Ecto neural progenitor cell (in vitro differentiated cells): ENCODE measurements at places on chromosomes 1 and 21.

DNA sequence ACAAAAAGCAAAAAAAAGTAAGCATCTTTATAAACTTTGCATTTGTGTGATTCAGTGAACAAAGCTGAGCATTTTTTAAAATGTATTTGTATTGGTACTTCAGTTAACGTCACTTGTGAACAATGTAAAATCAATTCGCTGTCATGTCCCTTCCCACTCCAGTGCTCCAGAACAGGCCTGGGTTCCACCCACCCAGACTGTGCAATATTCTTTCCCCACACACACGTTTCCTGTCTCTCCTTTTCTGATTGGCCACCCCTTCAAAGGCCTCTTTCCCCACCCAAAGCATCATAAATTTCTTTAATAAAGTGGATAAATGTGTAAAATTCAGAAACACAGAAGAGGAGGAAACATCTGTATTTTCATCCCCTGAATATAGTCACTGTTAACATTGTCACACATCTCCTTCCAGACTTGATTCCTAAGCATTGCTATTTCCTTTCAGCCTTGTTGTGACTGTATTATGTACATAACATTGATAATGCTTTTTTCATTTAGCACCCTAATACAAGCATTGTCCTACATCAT, 12.0 kb downstream of the CLEC20A start:
- no peak for DNase-seq

DNA sequence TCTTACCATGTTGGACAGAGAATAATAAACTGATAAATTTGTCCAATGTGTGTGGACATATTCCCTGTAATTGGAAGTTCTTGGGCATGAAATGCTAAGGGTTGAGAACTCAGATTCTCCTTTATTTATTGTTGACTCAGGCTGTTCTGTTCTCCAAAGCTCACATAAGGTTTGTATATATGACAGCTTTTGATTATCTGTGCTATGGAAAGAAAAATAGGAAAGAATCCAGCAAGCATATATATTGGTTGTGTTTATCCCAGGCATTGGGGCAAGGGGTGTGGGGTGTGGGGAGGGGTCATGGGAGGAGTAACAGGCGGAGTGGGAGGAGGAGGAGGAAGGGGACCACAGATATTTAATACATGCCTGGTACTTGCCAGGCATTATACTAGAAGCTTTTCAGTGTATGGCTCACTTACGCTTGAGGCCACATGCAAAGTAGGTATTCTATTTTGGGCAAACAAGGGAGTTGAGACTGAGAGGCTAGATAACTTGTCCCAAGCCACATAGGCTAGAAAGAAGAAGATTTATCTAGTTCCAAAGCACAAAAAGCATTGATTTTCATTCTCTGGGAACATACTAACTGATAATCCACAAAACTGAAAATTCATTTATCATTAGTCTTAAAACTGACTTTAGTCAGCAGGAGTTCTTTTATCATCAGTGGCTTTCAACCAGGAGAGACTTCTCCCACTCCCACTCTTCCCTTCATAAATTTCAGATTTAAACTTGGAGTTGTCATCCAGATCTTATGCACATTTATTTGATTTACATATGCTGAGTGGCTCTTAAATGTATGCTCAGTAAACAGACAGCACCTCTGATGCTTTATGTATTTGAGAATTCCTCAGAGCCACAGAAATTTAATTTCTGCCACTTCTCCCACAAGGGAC, 27.2 kb downstream of the NGF start:
- no peak for DNase-seq

GRCh38 chr1:41497056-41497440, 12.6 kb upstream of the EDN2 start:
- no peak for DNase-seq

DNA sequence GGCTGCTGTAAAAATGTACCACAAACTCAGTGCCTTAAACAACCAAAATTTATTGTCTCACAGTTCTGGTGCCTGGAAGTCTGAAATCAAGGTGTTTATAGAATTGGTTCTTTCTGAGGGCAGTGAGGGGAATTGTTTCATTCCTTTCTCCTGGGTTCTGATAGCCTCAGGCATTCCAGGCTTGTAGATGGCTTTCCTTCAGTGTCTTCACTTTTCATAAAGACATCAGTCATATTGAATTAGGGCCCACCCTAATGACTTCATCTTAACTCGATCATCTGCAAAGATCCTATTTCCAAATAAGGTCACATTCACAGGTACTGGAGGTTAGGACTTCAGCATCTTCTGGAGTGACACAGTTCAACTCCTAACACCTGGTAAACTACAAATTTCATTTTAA, 15.0 kb downstream of the CDKN2C start:
- no peak for DNase-seq

DNA sequence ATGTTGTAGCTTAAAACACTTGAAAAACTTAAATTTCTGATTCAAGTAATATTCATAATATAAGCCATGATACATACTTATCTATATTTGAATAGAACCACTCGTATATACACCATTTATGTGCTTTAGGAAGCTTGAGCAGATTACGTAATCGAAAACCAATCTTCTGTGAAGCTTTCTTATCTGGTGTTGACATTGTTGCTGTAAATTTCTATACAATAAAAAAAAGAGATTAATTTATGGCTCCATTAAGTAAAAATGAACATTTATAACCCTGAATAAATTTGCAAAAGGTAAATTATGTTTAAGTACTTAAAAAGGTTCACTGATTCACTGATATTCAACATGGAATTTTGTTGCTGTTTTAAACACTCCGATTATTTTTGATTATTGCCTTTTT, 21.4 kb downstream of the LIN9 start:
- DNase-seq, result no peak

DNA sequence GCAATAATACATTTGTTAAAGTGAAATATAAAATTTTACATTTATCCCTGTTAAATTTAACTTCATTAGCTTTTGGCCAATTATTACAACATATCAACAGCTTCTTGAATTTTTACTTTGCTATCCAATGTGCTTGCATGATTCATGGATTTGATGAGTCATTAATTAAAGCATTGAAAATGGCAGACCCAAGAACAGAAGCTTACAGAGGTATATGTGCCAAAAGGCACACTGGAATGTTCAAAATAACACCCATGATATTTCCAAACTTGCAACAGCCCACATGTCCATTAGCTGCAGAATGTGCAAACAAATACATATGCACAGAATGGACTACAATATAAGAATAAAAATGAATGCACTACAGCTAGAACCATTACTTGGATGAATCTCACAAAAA, 76.4 kb upstream of the MAN1A2 start:
- no peak for DNase-seq

DNA sequence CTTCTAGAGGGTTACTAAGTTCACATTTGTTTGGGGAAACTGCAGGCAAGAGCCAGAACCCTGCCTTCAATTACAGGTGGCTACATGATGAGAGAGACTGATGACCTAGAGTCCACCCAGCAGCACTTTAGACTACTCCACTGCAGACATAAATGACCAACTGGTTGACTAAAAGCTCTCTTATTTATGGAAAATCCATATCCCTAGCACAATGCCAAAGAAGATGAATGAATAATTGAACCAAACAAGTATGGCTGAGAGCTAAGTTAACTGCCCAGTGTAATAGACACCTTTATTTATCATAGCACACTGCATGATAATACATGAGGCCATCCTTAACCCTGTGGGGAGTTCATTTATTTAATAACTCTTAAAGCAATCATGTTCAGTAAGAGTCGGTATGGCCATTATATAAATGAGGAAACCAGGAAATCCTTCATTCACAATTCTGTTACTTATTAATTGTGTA, 60.4 kb downstream of the IL12RB2 start:
- DNase-seq, result no peak

- no peak for DNase-seq
These were observed 109.2 kb downstream of the FAM78B start for GRCh38 chr1:166057650-166058049.

- DNase-seq, result no peak
These were observed 224.9 kb downstream of the PTPRU start for GRCh38 chr1:29461115-29461739.

DNA sequence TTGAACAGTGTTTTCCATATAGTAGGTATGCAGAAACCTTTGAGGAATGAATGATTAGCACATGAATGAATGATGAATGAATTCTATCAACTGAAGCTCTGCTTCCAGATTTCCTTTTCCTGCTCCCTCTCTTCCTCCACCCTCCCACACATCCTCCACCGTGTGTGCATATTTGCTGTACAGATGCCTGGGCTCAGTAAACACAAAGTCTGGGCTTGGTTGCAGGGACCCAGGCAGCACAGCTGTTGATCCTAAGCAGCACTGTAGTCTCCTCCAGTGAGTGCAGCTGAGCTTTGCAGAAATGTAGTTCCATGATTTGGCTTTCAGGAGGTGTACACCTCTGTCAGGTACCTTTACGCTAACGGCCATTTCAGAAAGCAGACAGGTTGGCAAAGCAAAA, 611.7 kb downstream of the NUF2 start:
- DNase-seq, result no peak

- no peak for DNase-seq
These were observed 931 bp downstream of the FUBP1 start for GRCh38 chr1:77977989-77978292.

- no peak for DNase-seq
These were observed 70.0 kb downstream of the CLCA4 start for GRCh38 chr1:86616871-86617270.

DNA sequence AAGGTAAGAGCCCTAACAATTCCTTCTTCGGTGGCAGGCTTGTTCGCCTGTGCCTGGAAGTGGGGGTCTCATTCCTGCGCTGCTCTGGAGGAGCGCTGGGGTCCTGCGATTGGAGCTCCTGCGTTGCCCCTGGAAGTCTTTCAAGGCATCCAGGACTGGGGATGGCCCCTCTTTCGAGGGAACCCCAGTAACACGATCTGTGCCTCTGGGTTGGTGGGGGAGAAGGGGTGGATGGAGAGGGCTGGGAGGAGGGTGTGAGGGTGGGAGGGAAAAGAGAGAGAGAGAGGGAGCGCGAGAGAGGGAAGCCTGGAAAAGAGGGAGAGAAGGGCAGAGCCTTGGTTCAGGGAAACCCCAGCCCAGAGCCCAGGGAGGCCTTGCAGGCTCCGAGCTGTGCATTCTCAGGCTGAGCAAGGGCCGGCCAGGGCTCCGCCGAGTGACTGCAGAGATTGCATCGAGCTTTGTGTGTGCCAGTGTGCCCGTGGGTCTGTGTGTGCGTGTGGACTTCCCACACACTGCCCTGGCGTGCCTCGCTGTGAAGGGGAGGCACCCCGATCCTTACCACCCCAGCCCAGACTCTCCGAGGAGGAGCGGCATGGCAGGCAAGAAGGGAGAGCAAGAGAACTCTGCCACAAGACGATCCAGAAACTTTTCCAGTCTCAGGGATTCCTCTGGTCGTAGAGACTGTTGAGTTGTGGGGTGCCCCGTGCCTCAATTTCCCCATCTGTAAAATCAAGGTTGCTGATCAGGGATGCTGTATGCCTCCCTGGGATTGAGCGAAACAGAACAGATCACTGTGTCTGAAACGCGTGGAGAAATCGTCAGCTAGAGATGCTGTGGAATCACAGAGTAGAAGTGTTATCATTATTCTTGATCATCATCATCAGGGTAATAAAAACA, 619 bp downstream of the BCL9 start:
- peak; percentile 76 for DNase-seq

GRCh38 chr21:42356046-42356445, 5.3 kb upstream of the TFF2 start:
- no peak for DNase-seq

- DNase-seq, result no peak
These were observed 31.1 kb downstream of the HUNK start for GRCh38 chr21:31903896-31904295.

- no peak for DNase-seq
These were observed 958 bp downstream of the NFYC start for GRCh38 chr1:40692429-40692895.

DNA sequence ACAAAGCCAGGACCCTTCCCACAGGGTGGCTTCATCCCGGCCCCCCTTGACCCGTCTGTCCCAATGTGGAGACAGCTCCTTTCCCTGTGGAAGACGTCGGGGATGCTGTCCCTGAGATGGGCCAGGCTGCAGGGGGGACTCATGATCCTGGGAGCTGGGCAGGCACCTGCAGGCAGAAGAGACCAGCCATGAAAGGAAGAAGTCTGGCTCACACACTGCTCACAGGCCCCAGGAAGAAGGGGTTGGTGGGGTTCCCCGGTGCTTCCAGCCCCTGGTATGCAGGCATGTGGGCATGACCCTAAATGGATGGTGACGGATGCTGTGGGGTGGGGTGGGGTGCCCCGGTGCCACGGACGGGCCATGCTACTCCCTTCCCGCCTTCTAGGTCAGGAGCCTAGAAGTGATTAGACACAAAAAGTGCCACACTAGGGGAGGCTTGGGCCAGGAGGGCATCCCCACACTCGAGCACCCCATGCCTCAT, 8.3 kb downstream of the ACTRT2 start:
- DNase-seq, result no peak

GRCh38 chr1:64663668-64664067, 81.2 kb upstream of the RAVER2 start:
- DNase-seq, result peak; percentile 50

GRCh38 chr1:77541162-77541545, 141.3 kb downstream of the ZZZ3 start:
- DNase-seq, result no peak

GRCh38 chr1:205794011-205794730, 18.8 kb downstream of the SLC41A1 start:
- no peak for DNase-seq

GRCh38 chr21:44618909-44619308, 7.0 kb downstream of the KRTAP10-8 start:
- no peak for DNase-seq

DNA sequence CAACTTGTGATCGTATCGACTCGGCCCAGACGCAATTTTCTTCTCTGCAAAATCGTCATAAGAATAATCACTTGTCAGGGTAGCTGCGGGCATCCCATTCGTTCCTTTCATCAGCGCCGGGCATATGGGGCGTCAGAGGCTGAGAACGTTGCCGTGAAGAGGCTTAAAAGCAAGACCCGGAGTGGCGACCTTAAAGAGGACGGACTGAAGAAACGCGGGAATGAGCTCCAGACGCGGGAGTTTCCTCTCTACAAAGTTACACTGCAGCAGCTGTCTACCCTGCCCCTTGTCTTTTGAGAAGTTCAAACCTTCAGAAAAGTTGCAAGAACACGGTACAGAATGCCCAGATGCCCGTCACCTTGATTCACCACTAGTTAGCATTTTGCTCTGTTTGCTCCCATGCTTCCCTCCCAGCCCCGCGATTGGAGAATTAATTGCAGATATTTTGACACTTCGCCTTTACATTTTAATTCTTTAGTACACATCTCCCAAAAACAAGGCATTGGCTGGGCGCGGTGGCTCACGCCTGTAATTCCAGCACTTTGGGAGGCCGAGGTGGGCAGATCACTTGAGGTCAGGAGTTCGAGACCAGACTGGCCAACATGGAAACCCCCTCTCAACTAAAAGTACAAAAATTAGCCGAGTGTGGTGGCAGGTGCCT, 967 bp downstream of the CENPS start:
- DNase-seq, result no peak

DNA sequence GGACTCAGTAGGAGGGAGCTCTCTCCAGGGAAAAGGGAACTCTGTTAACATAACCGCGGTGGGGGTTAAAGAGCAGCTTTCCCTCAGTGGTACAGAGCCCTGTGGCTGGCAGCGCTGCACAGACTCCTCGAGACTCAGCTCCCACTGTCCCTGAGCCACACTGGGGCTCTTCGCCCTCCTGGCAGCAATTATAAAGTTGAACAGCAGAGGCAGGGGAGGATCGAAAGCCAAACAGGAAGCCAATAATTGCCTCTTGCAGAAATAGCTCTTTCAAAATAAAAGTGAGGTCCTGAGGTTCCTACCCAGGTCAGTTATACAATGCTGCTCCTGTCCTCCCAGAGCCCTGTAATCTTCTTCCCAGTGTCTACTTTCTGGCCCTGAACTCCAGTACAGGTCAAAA, 77.0 kb downstream of the FAM78B start:
- no peak for DNase-seq

- no peak for DNase-seq
These were observed 772.0 kb downstream of the LTN1 start for GRCh38 chr21:28220680-28221079.
